ENCODE measurements at places on chromosomes 2 and 18. TPM values are rescaled to one million over a fixed set of nuclear protein-coding genes. Genes with fewer than 3 reads are reported as not detected.
A peak's percentile ranks its signal among the peaks of the same experiment; 100 is the strongest.

- no peaks in the 10 kb centered on the region for H3K27me3 ChIP-seq
- H3K4me1 ChIP-seq: no peaks in the 10 kb centered on the region
- no peak overlapping the region for H3K27ac ChIP-seq
- no peak overlapping the region for H3K4me3 ChIP-seq
- H3K36me3 ChIP-seq: no peaks in the 10 kb centered on the region
Measured at GRCh38 chr18:45127405-45127804, 446.7 kb downstream of the SETBP1 start.

- H3K36me3 ChIP-seq: no peaks in the 10 kb centered on the region
- DNase-seq: peak; percentile 6
- no peaks in the 10 kb centered on the region for H3K27me3 ChIP-seq
- no peak overlapping the region for H3K27ac ChIP-seq
- no peak overlapping the region for H3K4me3 ChIP-seq
Measured at GRCh38 chr2:24253303-24253919, 78.6 kb downstream of the FAM228A start.

GRCh38 chr2:157312866-157313486, 12.6 kb downstream of the ERMN start:
- H3K27ac ChIP-seq: no peak overlapping the region
- no peaks in the 10 kb centered on the region for H3K27me3 ChIP-seq
- no peak overlapping the region for H3K4me3 ChIP-seq
- peaks cover 23% of the 10 kb centered on the region for H3K4me1 ChIP-seq

DNA sequence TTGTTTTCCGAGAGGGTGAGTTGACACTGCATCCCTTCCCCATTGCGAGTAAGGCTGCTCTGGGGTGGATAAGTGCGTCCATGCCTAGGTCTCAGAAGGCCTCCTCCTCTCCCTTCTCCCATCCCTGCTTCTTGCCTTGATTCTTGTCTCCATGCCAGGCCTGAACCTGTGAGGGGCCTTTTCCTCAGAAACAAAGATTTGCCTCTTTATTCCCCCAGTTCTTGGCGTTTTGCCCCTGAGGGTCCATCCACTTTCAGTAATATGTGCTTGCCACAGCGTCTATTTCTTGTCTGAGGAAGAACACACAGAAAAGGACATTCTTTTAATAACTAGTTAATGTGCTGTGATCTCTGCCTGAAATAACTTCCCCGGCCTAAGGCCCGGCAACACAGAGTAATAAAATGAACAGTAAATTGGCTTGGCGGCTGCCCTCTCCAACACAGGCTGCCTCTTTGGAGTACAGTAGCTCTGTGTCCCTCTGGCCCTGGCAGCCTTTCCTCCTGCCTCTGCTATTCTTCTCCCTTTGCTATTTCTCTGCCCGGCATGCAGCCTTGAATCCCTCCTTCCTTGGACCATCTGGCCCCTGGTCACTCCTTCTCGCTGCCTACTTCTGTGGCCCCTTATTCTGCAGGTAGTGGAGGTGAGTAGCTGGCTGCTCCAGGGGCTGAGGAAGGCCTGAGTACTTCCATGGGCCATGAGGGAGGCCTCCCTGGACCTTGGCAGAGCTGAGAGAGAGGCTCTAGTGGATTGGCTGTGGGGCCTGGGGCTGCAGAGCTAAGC, 4.4 kb downstream of the EHD3 start:
- no peaks in the 10 kb centered on the region for H3K36me3 ChIP-seq
- no peak for DNase-seq
- H3K27ac ChIP-seq: no peak overlapping the region
- peaks cover 10% of the 10 kb centered on the region for H3K27me3 ChIP-seq
- peaks cover 10% of the 10 kb centered on the region for H3K4me1 ChIP-seq

DNA sequence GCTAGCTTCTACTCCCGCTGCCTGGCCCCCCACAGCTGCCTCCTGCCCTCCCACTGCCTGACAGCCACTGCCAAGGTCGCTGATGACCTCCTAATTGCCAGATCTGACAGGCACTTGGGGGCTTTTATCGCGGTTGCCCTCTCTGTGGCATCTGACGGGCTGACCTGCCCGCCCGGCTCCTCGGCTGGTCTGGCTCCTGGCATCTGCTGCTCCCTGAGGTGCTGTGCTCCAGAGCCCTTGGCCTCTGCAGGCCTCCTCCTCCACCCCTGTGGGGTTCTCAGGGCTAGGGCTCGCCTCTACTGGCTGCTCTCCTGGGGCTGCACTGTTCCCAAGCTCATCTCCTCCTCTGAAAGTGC, 43.1 kb downstream of the INHBB start:
- H3K27ac ChIP-seq: no peak overlapping the region
- H3K27me3 ChIP-seq: no peaks in the 10 kb centered on the region
- peaks cover 11% of the 10 kb centered on the region for H3K4me1 ChIP-seq

DNA sequence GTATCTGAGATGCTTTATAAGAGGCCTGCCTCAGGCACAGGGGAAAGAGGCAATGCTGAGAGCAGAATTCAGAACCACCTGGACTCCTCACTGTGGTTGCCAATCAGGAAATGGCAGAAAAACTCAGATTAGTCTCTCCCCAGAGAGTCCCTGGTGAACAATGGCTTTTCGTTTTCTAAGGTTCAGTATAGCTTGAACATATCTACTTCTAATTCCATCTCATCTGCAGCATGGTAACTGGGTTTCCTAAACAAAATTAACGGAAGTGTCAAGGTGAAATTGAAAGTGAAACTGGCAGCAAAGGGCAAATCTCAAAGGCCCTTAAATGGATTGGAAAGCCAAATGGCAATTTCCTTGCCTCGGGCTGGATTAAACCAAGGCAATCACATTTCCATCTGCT, 480.2 kb upstream of the ACVR2A start:
- DNase-seq: no peak
- no peaks in the 10 kb centered on the region for H3K36me3 ChIP-seq
- H3K4me3 ChIP-seq: no peak overlapping the region
- peaks cover 7% of the 10 kb centered on the region for H3K4me1 ChIP-seq
- no peak overlapping the region for H3K27ac ChIP-seq

GRCh38 chr2:133241224-133241571, 327.1 kb downstream of the NCKAP5 start:
- no peak overlapping the region for H3K4me3 ChIP-seq
- H3K36me3 ChIP-seq: no peaks in the 10 kb centered on the region
- H3K27me3 ChIP-seq: no peaks in the 10 kb centered on the region
- H3K4me1 ChIP-seq: no peaks in the 10 kb centered on the region

- no peak overlapping the region for H3K4me3 ChIP-seq
- H3K27me3 ChIP-seq: peaks cover 8% of the 10 kb centered on the region
- peaks cover 10% of the 10 kb centered on the region for H3K4me1 ChIP-seq
Measured at GRCh38 chr2:176552501-176553135, 283.4 kb downstream of the MTX2 start.

DNA sequence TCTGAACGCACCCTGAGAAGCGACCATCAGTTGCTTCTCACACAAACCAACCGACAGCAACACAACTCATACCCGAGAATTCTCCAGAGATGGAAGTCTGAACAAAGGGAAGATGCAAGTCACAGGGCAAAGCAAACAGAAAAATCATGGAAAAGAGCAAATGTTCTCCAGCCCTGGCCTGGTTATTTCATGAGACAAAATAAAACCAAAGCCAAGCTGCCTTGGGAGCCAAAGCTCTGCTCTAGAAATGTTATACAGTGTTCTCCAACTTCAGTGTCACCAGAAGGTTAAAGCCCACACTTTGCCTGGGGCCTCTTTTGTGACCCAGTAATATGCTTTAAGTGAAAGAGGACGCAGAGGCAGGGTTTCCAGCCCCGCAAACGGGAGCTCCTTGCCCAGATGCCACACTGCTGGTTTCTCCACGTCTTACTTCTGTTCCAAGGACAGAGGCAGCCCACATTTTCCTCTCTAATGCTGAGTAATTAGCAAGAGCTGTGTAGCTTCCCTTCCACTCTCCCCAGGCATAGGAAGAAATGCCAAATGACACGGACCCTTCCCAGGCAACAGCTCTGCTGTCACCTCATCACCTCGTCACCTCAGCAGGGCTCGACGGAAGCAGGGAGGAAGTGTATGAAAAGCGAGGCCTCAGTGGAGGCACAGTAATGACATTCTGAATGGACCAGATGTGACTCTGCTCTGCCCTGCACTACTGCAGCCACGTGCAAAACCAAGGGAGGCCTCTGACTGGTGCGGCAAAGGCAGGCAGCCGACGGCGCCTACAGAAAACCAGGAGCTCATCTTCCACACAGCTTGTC, 64.7 kb downstream of the FBXO15 start:
- H3K36me3 ChIP-seq: no peaks in the 10 kb centered on the region
- H3K27me3 ChIP-seq: no peaks in the 10 kb centered on the region
- no peak for DNase-seq
- H3K4me3 ChIP-seq: no peak overlapping the region
- no peaks in the 10 kb centered on the region for H3K4me1 ChIP-seq

DNA sequence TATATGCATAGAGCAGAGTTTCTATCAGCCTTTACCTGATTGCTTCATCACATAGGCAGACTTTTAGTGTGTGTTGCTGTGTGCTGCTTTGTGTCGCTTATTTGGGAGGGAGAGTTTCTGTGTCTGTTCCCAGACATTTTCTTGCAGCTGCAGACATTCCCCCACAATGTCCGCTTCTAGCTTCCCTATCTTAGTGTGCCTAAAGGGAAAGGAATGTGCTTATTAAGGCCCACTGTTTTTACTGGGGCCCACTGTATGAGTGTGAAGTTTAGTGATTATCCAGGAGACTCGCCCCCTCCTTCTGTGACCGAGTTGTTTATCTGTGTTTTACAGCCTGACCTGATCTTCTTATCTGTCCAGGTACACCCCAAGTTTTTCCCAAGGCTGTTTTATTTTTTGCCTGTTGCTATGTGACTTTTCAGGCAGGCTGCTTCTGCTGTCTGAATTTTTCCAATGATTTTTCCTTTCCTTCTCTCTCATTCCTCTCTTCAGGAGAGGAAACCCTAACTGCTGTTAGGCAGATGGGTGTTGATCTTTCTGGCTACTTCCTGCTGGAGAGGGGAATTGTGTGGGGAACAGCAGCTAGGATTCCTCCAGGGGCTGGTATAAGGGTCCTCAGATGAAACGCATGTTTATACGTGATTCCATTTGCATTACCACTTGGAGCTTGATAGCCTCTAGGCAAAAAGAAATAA, 47.6 kb downstream of the STK17B start:
- no peak overlapping the region for H3K27ac ChIP-seq
- H3K4me3 ChIP-seq: no peak overlapping the region
- no peaks in the 10 kb centered on the region for H3K27me3 ChIP-seq
- no peaks in the 10 kb centered on the region for H3K4me1 ChIP-seq
- DNase-seq: no peak

DNA sequence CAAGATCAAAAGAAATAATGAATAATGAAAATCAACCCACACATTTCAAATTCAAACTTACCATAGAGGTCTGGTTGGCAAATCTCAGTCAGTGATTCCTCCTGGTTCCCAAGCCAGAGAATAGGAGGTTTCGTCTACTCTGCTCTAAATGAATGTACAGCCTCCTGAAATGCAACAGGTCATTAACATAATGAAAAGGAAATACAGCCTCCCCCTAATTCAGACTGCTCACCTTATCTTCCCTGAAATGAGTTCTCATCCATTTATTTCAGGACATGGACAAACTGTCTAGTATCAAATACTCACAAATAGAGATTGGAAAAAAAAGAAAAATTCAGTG, 43.4 kb upstream of the CYTIP start:
- no peaks in the 10 kb centered on the region for H3K36me3 ChIP-seq
- H3K4me1 ChIP-seq: no peaks in the 10 kb centered on the region
- H3K27me3 ChIP-seq: no peaks in the 10 kb centered on the region
- no peak for DNase-seq
- no peak overlapping the region for H3K27ac ChIP-seq
- no peak overlapping the region for H3K4me3 ChIP-seq

Gene NAGK
- 48.0 TPM for polyA plus RNA-seq

Gene HOXD10
- polyA plus RNA-seq: not detected

Gene DLX1
- not detected for polyA plus RNA-seq

Gene DGUOK
- 287 TPM for polyA plus RNA-seq

Gene MAB21L4
- not detected for polyA plus RNA-seq

Measured in GM23338 (cell line).